ENCODE measurements at places on chromosomes 13 and 19.

GRCh38 chr19:13693889-13694288, 70.4 kb upstream of the MRI1 start:
- no peak for DNase-seq

DNA sequence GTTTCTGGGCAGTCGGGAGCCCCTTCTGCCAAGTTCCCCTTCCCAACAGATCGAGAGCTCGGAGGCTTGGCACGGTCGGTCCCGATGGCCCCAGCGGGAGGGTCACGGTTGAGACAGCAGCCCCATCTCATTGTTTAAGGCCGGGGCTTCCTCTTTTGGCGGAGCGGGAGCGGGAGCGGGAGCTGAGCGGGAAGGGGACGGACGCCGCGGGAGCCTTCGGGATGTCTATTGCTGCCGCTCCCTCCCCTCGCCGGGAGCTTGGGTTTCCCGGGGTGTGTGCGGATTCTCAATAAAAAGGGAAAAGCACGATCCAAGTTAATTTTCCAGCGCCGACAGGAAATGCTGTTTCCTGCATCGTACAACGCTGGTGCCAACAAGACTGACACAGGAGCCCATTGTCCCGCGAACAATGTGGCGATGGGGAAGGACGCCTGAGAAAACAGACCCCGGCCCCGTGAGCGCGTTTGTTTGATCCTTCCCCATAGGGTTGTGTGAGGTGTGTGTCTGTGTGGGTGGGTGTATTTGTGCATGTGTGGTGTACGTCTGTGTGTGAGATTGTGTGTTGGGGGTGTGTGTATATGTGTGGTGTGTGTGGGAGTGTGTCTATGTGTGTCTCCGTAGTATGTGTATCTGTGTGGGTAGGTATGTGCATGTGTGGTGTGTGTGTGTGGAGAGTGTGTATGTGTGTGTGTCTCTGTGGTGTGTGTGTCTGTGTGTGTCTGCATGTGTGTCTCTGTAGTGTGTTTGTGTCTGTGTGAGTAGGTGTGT, 36.3 kb upstream of the FLT1 start:
- DNase-seq = no peak

DNA sequence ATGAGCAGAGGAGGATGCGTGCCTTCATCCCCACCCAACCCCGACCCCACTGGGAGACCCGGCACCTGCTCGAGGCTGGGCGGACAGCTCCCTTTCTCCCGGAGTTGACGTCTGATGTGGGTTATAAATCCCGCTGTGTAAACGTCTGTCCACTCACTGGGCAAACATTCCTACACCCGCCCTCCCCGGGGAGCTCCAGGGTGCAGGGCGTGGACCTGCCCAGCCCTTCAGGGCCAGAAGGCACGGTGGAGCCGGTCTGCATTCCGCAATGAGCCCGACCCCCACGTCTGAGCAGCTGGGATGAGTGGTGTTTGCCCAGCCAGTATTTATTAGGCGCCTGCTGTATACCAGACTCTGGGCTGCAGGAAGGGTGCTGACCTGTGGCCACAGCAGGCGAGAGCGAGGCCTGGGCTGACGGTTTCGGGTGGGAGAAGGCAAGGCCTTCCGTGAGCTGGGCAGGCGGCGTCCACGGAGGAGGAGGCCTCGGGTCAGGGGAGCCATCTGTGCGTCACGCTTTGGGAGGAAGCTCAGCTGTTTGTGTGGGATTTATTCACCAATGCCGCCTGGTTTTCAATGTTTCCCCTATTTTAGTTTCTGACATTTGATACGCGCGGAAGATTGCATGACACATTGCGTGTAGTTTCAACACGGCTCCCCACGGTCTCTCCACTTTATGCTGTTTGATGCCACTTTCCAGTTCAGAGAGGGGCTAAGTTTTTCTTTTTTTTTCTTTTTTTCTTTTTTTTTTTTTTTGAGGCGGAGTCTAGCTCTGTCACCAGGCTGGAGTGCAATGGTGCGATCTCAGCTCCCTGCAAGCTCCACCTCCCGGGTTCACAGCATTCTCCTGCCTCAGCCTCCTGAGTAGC, 2.0 kb downstream of the MISP start:
- no peak for DNase-seq

- DNase-seq = no peak
Observed at GRCh38 chr19:47141695-47142094, 11.1 kb downstream of the SAE1 start.

DNA sequence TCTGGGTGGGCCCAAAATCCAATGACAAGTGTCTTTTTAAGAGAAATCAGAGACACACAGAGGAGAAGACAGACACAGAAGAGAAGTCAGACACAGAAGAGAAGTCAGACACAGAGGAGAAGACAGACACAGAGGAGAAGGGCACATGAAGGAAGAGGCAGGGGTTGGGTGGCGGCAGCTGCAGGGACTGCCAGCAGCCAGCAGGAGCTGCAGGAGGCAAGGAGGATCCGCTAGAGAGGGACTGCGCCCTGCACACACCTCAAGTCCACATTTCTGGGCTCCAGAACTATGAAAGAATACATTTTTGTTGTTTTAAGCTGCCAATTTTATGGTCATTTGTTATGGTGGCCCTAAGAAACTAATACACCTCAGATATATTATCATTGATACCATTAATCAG, 140.6 kb downstream of the ZIC5 start:
- DNase-seq = no peak

GRCh38 chr13:47955836-47956235, 45.2 kb downstream of the SUCLA2 start:
- DNase-seq = no peak

DNA sequence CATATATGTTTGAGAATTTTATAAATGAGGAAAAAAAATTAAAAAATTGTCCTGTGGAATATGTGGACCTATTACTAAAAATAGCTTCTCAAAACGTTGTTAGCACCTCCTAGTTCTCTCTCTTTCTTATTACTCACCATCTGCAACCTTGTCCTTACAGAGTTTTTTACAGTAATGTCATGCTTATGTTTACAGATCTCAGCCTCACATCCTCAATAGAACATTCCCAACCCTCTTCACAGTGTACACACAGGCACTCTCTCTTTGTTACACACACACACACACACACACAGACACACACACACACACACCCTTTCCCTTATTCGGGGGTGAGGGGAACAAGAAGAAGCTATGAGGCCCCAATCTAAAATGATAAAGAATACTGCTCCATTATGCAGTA, 197.7 kb downstream of the SLITRK6 start:
- DNase-seq = no peak

DNA sequence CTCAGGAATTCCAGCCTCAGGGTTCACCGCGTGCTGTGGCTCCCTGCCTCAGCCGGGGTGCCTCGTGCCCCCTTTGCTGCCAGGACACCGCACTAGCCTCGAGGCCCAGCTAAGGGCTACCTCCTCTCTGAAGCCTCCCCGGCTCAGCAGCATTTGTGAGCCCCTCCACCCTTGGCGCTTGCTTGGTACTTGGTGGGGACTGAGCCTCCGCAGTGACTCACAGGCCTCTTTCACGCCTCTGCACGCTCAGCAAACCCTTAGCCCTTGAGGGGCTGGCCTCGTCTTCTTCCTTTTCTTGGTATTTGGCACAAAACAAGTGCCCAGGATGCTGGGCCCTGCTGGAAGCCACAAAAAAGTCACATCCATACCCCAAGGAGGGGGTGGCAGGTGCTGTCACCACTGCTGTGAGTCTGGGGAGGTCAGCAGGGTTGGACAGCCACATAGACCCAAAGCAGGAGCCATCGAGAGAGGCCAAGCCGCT, 85.4 kb upstream of the TM9SF2 start:
- DNase-seq = no peak

DNA sequence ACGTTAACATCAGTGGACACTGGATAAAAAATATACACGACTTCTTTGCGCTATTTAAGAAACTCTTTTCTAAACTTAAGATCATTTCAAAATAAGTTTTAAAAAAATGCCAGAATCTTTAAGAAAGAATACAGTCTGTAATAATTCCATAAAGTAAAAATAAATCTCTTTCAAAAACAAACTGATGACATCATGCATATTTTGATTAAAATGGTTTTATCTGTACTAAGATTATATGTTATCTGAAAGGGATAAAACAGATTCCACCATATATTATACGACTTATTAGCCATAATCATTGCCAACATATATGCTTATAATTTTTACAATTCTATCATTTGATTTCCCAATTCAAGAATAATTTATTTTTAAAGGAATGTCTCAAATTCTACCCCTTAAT, 15.3 kb upstream of the ELF1 start:
- no peak for DNase-seq

DNA sequence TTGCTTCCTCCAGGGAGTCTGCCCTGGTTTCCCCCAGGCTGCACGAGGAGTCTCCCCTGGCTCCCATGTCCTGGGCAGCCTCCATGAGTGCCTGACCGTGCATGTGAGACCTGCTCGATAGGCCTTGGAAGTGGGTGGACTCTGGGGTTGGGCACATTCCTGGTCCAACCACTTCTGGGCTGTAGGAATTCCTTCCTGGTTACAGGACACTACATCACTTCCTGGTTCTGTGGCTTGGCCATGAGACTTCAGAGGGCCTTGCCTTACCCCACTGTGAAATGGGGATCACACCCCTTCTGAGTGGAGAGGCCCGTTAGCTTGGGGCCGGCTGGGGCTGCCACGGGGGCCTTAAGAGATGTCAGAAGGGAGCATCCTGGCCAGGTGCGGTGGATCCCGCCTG, 4.0 kb upstream of the ZNF628 start:
- no peak for DNase-seq

GRCh38 chr13:98923641-98924397, 54.0 kb downstream of the DOCK9 start:
- no peak for DNase-seq

DNA sequence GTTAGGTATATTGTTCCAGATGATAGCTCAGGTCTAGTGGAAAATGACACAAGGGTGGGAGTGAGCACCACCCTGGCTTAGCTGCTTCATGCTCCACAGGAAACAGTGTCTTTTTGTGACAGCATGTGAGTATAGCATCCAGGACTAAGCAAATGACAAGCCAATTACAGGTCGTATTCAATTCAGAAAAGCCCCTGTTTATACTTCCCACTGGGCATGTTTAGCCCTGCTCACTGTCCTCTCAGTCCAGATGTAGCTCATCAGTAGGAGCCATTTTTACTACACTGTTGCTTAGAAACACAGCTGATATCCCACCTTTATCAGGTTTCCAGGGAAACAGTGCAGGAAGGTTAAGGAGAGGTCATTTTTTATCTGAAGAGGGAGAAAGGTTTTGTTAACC, 8.0 kb downstream of the ABHD13 start:
- no peak for DNase-seq

DNA sequence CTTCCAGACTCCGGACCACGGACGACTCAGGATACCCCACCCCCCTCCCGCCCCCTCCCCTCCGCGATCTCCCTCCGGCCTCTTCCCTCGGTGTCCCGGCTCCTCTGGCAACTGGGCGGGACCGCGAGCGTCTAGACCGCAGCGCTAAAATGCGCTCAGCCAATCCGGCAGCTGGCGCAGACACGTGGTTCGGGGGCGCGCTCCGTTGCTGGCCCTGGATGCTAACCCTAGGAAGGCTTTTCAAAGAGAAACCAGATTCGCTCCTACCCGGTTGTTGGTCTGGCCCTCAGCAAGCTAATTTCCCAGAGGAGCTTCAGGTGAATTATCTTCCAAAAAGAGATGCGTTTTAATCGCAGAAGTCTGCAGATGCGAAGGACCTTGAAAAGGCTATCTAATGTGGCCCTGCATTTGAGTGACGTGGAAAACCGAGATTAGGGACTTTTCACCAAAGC, at the start of gene DZIP1:
Gene DZIP1 (minus strand): TSS at position 106 of the 452 bp plus-strand sequence. CDS start 2,677 bp downstream, outside the sequence.
- DNase-seq = peak; percentile 27

DNA sequence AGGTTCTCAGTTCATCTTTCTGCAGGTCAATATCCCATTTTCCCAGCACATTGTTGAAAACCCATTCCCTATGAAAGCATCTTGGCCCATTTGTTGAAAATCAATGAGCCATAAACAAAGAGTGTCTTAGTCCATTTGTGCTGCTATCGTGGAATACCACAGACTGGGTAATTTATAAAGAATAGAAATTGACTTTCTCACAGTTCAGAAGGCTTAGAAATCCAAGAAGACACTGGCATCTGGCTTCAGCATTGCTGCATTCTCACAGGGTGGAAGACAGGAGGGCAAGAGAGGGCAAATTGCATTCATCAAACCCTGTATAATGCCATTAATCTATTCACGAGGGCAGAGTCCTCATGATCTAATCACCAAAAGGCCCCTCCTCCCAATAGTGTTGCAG, 34.1 kb downstream of the ZNF823 start:
- no peak for DNase-seq

- no peak for DNase-seq
Observed at GRCh38 chr13:29499506-29500165, 95.9 kb downstream of the SLC7A1 start.

DNA sequence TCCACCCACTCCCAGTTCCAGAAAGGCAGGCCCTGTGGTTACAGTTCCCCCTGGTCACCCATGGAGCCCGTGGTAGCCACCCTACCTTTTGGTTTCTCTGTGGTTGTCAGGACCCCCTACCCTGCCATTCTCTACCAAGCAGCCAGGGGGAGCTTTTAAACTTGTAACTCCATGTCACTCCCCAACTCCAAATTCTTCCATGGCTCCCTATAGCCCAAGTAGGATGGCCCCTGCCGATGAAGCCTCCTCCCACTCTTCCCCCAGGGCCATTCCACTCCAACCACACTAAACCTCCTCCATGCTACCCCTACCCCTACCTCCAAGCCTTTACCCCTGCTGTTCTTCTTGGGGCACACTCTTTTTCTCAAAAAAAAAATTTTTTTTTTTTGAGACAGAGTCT, 2.2 kb downstream of the S1PR2 start:
- no peak for DNase-seq

DNA sequence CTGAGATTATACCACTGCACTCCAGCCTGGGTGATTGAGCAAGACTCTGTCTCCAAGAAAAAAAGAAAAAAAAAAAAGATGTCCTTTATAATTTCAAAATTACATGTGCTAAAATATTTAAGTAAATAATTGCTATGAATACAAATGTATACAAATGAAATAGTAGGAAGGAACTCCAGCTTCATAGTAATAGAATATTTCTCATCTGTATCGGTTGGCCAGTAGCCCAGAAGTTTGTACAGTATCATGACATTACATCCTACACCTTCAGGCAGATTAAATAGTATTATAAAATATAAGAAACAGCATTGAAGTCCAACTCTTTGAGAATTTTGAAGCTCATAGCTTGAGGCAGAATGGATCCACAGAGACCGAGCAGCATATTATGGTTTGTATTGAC, 36.5 kb upstream of the CLDN10 start:
- no peak for DNase-seq

- no peak for DNase-seq
Observed at GRCh38 chr19:8184274-8184673, 24.9 kb upstream of the CERS4 start.

- no peak for DNase-seq
Observed at GRCh38 chr13:45156565-45157361, 36.5 kb downstream of the GTF2F2 start.

GRCh38 chr13:93480553-93481106, 254.0 kb downstream of the GPC6 start:
- no peak for DNase-seq

GRCh38 chr19:45253396-45254027, 2.4 kb downstream of the MARK4 start:
- DNase-seq = no peak

DNA sequence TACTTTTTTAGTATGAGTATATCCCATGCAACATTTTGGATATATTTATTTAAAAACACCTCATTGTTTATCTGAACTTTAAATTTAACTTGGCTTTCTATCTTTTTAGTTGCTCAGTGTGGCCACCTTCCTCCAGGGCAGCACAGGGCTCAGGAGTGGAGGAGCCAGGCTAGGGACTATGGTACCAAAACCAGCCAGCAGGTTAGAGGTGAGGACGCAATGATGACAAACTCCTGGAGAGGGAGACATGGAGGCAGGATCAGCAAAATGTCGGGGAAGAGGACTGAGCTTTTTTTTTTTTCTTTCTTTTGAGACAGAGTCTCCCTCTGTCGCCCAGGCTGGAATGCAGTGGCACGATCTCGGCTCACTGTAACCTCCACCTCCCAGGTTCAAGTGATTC, 29.6 kb upstream of the CALM3 start:
- no peak for DNase-seq

Data from stimulated activated CD4-positive, alpha-beta T cell treated with anti-CD3 and anti-CD28 coated beads, Interleukin-4, amount 100 ng/mL, for 48 hours (primary cell).